LHCN-M2 (cell line): ENCODE measurements at places on chromosomes 6 and 20.

DNA sequence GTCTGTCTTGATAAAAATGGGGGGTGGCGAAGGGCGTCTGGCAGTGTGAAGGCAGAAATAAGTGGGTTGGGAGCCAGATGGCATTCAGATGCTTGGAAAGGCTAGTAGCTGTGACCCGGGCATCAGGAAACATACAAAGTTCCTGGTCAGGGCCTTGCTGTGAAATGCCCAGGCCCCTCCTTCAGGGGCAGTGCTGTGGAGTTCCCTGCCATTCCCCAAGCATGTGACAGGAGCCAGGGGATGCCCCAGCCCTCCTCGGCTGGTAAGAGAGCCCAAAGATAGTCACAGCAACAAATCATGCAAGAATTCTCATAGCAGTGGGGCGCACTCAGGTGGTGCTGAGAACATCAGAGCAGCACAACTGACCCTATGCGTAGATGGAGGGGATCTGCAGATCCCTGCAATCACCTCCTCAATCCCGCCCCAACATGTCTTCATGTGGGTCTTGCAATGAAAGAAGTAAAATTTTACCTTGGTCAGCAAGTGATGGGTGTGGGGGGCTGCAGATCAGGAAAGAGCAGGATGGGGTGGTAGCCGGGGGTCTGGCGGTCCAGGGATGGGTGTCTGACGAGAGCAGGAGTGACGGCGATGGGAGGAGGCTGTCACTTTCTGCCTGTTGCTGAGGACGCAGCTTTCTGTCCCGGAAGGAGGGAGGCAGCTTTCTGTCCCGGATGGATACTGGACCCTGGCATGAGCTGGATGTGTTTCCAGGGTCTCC, 39.5 kb downstream of the SLC22A1 start:
- no peak for DNase-seq

DNA sequence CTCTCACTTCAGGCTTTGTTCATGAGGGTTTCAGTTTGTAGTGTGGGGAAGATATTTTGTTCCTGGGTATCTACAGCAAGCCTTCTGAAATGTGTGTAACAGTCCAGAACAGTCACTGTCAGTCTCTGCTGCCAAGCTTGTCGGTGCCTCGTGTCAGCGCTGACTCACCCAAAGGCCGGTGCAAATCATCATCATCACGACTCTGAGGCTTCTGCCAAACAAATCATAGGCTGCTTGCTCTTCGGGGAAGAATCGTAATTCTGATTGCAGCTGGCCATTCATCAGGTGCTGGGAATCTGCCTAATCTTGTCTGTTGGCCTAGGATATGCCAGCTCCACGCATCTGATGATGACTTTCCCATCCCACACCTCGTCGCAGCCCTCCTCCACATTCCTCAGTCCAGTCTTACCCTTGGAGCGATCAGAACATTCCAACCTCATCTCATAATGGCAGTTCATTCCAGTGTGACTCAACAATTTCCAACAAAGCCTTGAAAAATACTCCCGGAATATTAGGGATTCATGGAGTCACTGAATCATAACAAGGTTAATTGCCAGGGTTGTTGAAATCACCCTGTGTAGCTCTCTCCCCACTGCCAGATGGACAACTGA, 40.9 kb downstream of the ALDH8A1 start:
- peak; percentile 94 for DNase-seq

DNA sequence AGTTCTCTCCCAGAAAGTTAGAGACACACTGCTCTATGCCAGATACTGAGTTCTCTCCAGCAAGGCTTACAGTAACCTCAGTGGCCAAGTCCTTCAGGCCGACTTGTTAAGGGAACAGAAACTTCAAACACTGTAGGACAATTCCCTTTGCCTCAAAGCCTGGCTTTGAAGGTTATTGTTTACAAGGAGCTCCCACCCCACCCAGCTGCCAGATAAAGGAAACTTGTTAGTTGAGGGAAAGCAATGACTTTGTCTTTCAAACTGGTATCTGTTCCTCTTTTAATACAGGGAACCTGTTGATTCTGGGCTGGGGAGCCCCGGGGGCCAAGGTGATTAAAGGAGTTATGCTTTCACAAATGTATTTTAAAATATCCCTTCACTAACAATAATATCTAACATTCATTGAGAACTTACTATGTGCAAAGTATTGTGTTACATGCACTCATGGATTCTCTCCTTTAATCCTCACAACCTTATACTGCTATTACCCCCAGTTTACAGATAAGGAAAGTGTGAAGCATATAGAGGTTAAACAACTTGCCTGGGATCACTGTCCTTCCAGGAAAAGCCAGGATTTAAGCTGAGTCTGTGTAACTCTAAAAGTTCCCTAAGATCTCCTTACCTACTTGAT, 27.6 kb upstream of the CDKN1A start:
- no peak for DNase-seq

- peak; percentile 82 for DNase-seq
Observed at GRCh38 chr20:44728801-44729443, 13.8 kb downstream of the CCN5 start.

GRCh38 chr20:62088258-62089127, 22.8 kb upstream of the TAF4 start:
- DNase-seq = peak; percentile 89
